ENCODE measurements at places on chromosomes 7 and 10. TPM values are rescaled to one million over a fixed set of nuclear protein-coding genes. Genes with fewer than 3 reads are reported as not detected.

GRCh38 chr7:156478486-156478885, 162.1 kb upstream of the RNF32 start:
- H3K36me3 ChIP-seq: no peaks in the 10 kb centered on the region
- no peak for DNase-seq
- no peak overlapping the region for H3K27ac ChIP-seq
- no peak overlapping the region for H3K4me3 ChIP-seq
- peaks cover 7% of the 10 kb centered on the region for H3K4me1 ChIP-seq

DNA sequence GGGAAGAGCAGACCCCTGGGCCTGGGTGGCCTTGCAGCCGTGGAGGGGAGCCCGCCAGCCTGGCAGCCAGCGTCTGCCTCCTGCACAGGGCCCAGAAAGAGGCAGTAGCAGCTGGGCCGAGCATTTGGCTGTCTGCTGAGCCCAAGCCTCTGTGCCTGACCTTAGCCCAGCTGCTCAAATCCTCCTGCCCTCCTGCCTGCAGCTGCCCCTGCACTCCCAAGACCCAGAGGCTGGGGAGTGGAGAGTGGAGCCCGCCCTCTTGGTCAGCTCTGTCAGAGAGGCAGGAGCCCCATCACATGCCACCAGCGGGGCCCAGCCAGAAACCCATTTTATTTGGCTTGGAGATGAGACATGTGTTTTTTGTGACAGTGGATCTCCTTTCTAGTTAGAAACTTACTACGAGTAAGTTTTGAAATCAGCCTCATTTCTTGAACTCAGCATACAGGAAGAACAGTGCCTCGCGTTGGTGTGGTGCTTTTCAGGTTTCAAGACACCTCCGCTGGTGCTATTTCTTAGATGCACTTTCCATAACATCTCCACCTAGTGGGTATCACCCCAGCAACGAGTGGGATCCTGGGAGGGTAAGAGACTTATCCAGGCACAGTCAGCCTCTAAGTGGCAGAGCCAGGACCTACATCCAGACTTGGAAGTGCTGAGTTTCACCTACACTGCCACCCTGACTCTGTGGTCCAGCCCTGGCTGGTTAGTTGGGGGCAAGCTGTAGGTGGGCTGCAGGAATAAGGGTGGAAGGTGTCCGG, 477.1 kb downstream of the RPS24 start:
- no peak for DNase-seq
- no peaks in the 10 kb centered on the region for H3K36me3 ChIP-seq
- no peak overlapping the region for H3K4me3 ChIP-seq
- H3K4me1 ChIP-seq: no peaks in the 10 kb centered on the region
- H3K27ac ChIP-seq: no peak overlapping the region

CYP3A4 gene
- total RNA-seq: 0.33 TPM

DNA sequence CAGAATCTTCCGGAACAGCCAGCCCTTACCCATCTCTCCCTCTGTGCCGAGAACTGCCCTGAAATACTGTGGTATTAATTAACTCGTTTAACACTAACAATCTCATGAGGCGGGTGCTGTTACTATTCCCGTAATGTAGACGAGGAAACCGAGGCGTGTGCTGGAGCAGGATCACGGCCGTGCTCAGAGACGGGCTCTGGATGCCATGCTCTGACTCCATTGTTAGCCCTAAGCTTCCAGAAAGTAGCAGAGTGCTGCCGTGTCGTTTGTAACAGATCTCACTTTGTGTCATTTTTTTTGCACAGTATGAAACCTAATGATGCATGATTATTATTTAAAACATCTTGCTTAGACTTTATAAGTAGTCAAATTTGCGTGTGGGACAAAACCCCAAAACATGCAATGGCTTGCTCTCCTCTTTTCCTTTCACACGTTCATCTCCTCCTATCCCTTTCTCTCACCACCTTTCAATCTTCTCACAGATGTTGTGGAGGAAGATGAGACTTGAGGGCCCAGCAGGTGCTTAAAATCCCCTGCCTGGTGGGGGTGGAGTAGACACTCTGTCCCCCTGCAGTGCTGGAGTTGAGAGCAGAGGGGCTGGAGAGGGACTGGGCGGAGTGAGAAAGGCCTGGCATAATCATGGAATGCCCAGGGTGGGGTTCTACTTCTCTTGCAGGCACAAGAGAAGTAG, 482 bp upstream of the ACTR3C start:
- H3K27ac ChIP-seq: peak overlapping the region; percentile 96
- H3K36me3 ChIP-seq: peaks cover 27% of the 10 kb centered on the region
- peaks cover 57% of the 10 kb centered on the region for H3K4me1 ChIP-seq
- peaks cover 18% of the 10 kb centered on the region for H3K27me3 ChIP-seq
- DNase-seq: no peak

GRCh38 chr10:128237710-128238109, 111.5 kb upstream of the MKI67 start:
- H3K4me3 ChIP-seq: no peak overlapping the region
- peaks cover 7% of the 10 kb centered on the region for H3K27me3 ChIP-seq

GRCh38 chr7:3446786-3447185, 145.7 kb downstream of the SDK1 start:
- H3K4me3 ChIP-seq: no peak overlapping the region
- H3K27ac ChIP-seq: no peak overlapping the region
- H3K27me3 ChIP-seq: no peaks in the 10 kb centered on the region

DNA sequence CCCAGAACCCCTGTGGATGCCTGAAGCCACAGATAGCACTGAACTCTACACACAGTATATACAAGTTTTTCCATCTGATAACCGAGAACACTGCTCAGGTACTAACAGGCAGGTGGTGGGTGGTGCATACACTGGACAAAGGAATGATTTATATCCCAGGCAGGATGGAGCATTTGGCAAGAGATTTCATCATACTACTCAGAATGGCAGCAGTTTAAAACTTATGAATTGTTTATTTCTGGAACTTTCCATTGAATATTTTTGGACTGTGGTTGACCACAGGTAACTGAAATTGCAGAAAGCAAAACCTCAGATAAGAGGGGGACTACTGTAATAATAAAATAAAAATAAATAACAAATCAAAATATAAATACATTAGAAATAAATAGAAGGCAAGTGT, 10.9 kb upstream of the KCNMA1 start:
- H3K27ac ChIP-seq: no peak overlapping the region
- peaks cover 20% of the 10 kb centered on the region for H3K36me3 ChIP-seq
- no peak overlapping the region for H3K4me3 ChIP-seq
- DNase-seq: no peak
